ENCODE measurements at places on chromosomes 16 and 17.

DNA sequence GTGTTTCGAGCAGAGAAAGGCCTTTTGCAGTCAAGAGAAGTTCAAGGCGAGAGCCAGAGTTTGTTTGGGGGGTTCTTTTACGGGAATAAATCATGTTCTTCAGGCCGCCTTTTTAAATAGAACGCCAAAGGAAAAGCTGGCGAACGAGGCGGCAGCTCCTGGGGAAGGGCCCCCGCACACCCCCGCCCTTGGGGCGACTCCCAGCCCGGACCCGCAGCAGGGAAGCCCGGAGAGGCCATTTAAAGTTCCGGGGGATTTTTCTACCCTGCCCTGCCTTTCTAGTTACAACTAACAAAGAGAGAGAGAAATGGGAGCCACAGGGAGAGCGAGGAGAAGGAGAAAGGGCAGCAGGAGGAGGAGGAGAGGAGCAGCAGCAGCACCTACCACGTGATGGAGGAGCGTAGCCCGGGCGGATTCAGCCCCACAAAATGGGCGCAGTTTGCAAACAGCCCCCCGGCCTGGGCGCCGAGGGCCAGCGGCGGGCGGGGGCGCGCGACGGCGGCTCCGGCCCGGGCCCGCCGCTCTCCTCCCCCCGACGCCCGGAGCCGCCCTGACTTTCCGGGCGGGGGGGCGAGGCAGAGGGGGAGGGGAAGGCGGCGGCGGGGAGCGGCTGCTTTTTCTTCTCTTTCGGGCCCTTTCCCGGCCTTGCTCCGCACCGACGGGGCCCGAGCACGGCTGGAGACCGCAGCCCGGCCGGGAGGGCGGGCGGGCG lies 634 bp downstream of the KANSL1 start:
- DNase-seq, result peak; percentile 68

GRCh38 chr17:39729280-39729851 lies 966 bp downstream of the MIEN1 start:
- no peak for DNase-seq

GRCh38 chr17:30958187-30958586 lies 12.7 kb upstream of the RNF135 start:
- DNase-seq, result no peak

- DNase-seq, result no peak
Measured at GRCh38 chr16:13029786-13030185, 128.4 kb downstream of the SHISA9 start.

GRCh38 chr17:59620518-59621259 lies 994 bp downstream of the CLTC start:
- peak; percentile 43 for DNase-seq

- DNase-seq, result no peak
Measured at GRCh38 chr17:78258323-78259191, 27.1 kb downstream of the TMEM235 start.

DNA sequence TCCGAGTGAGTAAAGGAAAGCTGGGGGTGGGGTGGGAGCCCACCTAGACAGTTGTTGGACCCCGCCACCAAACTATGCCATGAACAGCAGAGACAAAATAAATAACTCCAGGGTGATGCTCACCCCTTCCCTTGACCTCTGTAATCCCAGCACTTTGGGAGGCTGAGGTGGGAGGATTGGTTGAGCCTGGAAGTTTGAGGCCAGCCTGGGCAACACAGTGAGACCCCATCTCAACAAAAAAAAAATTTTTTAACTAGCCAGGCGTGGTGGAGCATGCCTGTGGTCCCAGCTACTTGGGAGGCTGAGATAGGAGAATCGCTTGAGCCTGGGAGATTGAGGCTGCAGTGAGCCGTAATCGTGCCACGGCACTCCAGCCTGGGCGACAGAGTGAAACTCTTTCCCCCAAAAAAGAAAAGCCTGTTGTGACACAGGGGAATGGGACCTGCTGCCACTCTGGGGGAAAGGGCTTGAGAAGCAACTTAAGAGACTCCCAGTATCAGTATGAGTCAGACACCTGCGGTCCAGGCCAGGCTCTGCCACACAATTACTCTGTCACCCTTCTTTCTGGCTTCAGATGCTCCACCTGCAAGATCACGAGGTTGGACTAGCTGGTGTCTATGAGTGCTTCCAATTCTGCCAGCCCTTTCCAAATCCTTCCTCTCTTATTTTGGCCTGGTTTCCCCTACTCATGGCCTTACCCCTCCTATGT lies 5.0 kb downstream of the SGCA start:
- no peak for DNase-seq

DNA sequence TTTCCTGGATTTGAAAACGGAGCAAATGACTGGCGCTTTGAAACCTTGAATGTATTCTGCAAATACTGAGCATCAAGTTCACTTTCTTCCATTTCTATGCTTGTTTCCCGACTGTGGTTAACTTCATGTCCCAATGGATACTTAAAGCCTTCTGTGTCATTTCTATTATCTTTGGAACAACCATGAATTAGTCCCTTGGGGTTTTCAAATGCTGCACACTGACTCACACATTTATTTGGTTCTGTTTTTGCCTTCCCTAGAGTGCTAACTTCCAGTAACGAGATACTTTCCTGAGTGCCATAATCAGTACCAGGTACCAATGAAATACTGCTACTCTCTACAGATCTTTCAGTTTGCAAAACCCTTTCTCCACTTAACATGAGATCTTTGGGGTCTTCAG lies 32.3 kb downstream of the BRCA1 start:
- no peak for DNase-seq

GRCh38 chr17:55895112-55895759 lies 144.4 kb downstream of the PCTP start:
- DNase-seq, result no peak

Measured in immature natural killer cell (primary cell).